Left kidney (tissue), 8 donors: ENCODE measurements at places on chromosomes 1 and 21. TPM values are rescaled to one million over a fixed set of nuclear protein-coding genes. Genes with fewer than 3 reads are reported as not detected.

- no peak for DNase-seq
These were observed 46.6 kb downstream of the LYST start for GRCh38 chr1:235820061-235820460.

DNA sequence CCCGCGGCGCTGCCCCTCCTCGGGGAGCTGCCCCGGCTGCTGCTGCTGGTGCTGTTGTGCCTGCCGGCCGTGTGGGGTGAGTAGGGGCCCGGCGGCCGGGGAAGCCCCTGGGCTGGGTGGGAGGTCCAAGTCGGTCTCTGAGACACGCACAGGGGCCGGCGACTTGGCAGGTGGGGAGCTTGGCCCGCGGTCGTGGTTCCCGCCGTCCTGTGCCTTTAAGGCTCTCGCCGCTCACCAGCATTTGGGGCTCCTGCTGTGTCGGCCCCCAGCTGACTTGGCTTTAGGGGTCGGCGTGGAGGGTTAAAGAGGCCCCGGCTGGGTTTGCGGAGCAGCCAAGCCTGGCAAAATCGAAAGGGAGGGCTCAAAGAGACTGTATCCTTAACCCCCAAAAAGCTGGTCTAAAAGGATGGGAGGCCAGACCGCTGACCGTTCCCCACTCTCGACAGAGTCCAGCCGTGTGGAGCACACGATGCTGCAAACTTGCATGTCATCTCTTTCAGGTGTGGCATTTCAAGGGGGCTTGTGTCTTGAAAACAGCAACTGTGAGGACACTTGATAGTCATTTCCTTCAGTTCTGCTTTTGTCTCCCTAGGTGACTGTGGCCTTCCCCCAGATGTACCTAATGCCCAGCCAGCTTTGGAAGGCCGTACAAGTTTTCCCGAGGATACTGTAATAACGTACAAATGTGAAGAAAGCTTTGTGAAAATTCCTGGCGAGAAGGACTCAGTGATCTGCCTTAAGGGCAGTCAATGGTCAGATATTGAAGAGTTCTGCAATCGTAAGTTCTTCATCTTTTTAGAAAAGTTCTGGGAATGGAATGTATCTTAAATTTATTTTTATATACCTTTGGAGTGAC lies 540 bp downstream of the CD55 start:
- DNase-seq = peak; percentile 46

- DNase-seq = no peak
These were observed 226.0 kb downstream of the NPHP4 start for GRCh38 chr1:5765997-5766913.

DNA sequence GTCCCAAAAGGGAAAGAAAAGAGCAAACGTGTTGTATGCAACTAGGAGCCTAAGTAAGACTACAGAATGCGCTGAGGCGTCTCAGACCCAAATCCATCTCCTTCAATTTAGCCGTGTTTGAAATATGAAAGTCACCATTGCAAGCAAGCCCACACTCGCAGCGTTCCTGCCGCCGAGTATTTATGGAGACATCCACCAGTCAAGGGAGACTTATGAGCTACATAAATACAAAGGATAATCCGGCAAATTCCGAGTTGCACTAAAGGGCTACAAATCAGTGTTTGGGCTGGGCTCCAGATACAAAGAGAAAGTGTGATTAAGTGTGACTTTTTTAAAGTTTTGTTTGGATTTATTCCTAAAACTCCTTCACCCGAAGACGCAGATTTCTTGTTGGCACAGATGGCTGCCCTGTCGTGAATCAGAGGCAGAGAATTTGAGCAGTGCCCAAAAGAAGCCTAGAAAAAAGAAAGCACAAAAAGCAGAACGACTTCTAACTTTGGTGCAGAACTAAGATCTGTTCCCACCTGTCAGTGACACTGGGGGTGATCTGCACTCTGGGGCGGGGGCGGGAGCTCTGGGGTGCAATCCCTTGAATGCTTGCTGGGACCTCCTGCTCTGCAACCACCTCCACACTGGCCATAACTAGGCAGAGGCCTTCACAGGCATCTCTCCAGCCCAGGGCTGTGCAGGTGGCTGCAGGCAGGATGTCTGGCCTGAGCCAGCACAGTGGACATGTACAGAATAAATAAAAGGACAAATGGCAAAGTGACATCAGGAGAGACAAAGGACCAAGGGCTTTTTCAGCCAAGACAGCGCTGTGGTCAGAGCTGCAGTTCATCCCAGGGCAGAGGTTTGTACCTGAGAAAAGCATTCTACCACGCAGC lies 489.7 kb downstream of the NPHP4 start:
- no peak for DNase-seq

DNA sequence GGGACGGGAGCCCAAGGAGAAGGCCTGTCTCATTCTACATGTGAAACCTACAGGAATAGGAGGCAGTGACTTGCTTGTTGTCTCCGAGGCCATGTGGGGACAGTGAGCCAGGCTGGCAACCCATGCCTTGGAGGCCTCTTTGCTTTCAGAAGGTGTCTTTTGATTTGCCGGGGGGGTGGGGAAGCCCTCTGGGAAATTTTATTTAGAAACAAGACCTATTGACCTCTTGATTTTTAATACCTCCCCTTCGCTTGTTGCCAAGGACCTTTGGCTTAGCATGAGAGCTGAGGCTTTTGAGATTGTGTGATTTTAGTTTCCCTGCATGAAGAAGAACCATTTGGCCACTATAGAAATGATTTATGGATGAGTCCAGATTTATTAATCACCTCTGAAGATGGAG lies 4.1 kb downstream of the ARMH1 start:
- no peak for DNase-seq

DNA sequence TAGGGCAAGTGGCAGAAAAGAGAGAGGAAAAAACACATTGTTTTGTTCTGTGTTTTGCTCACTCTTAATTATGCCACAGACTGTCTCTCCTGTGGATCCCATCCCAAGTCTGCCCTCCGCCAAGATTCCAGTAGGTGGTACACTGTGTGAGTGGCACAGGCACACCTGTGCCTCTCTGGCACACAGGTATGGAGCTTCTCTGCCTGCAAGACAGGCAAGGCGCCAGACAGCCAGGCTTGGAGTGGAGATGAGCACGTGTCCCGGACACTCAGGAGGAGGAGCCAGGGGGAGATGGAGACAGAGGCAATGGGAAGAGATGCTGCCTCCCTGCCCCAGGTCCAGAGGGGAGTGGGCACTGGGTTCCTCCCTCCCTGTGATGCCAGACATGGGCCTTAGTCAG lies 6.5 kb upstream of the GRIK3 start:
- no peak for DNase-seq

GRCh38 chr1:117985239-117985638 lies 55.7 kb downstream of the WDR3 start:
- no peak for DNase-seq

DNA sequence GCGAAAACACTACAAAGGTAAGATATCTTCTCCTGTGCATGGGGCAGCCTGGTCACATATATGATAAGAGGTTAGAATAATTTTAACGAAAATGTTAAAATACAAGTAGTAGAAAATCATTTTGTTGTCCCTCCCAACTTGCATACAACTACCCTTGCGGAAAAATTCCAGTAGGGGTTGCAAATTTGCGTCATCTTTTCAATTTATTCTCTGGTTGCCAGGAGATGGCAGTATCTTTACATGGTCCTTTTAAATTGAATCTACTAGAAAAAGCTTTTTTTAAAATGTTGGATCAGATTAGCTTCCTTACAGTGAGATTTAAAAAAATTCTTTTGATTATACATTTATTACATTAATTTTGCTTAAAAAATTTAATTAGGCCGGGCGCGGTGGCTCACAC lies 10.9 kb downstream of the S100PBP start:
- DNase-seq = peak; percentile 33

The SIK1 gene
- polyA plus RNA-seq = 3.8 TPM

The IVL gene
- 0.23 TPM for polyA plus RNA-seq

The SYTL1 gene
- 7.6 TPM for polyA plus RNA-seq
